ENCODE measurements at places on chromosomes 16 and 17.

DNA sequence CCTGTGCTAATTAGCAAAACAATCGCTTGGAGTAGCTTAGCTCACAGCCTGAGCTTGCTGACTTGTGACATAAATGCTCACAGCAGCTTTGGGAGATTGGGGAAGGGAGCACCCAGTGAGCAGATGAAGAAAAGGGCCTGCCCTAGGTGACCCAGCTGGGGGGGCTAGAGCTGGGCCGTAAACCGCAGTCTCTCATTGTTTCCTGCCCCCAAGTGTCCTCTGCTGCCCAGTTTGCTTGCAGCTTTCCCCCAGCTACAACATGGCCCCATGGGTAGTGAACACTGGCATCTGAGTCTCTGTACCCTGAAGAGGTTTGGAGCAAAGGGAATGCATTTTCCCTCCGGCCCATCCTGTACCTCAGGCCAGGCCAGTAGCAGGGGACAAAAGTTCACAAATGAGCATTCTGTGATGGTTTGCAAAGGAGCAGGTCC lies 349.4 kb downstream of the SLC39A11 start:
- DNase-seq = no peak

- no peak for DNase-seq
Observed at GRCh38 chr16:84040823-84041820, 1.5 kb downstream of the SLC38A8 start.

GRCh38 chr16:67082891-67083290 lies 26.9 kb upstream of the PHAF1 start:
- DNase-seq = no peak

- DNase-seq = no peak
Observed at GRCh38 chr17:1179818-1180742, at the start of gene ABR. Gene ABR, minus strand, starts transcription at chr17:1179981. Its CDS starts 254 bp downstream, at chr17:1179727.

- DNase-seq = no peak
Observed at GRCh38 chr17:31778523-31778922, 80.5 kb downstream of the COPRS start.

DNA sequence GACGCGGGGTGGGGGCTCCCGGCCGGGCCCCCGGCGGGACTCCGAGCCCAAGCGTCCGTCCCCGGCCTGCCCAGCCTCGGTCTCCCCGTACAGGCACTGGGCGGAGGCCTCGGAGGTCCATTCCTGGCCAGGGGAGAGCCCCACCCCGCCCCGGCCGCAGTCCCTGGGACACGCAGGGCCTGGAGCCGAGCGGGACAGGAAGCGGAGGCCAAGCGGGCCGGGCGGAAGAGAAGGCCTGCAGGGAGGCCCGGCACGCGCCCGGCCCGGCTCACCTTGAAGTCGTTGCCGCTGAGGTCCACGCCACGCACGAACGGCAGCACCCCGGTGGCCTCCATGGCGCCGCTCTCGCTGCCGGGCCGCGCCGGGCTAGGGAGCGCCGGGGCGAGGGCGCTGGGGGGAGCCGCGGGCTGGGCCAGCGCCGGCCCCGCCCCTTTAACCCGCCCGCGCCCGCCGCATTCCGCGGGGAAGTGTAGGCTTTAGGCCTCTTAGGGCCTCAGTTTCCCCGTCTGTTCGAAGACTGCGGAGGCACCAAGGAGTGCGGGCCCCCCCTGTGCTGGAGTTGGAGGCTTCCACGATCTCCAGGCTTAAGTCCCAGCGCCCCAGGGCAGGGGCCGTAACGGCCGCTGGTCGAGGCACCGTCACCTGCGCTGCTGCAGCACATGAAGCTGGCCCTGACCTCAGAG lies at the start of gene FLII:
FLII (minus strand) TSS at position 383 of the 683 bp plus-strand sequence; CDS start at position 335, 48 bp downstream.
- no peak for DNase-seq

- no peak for DNase-seq
Observed at GRCh38 chr17:40180694-40181093, 3.4 kb downstream of the RAPGEFL1 start.

DNA sequence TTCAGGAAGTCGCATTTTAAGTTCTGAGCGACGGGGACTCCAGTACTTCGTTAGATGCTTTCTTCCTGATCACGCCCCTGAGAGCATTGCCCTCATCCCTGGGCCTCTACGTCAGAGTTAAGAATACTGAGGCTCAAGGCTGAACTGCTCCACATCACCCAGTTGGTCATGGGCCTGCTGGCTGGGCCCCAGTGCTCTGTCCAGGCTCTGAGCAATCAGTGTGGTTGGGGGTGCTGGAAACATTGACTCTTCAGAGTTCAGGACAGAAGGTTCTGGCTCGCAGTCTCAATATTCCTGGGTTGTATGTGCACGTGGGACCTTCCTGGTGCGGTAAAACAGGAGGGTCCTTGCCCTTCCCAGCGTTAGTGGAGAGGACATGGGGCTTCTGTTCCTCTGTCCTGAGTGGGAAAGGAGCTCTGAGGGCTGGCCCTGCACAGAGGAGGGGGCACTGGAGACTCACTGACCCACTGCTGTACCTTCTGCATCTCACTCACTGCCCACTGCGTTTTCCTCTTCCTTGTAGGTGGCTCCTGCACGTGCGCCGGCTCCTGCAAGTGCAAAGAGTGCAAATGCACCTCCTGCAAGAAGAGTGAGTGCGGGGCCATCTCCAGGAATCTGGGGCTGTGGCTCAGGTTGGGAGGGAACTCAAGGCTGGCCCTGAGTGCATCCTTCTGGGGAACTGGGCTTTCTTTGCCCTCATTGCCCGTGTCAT lies 518 bp downstream of the MT1E start:
- DNase-seq = no peak

GRCh38 chr16:67943619-67944504 lies at the start of gene LCAT:
Gene LCAT, minus strand, starts transcription at chr16:67944120. Its CDS starts 19 bp downstream, at chr16:67944101.
- no peak for DNase-seq

Measured in amniotic stem cell (primary cell).